MCF 10A (cell line): ENCODE measurements at places on chromosomes 3 and 15.
A peak's percentile ranks its signal among the peaks of the same experiment; 100 is the strongest.

DNA sequence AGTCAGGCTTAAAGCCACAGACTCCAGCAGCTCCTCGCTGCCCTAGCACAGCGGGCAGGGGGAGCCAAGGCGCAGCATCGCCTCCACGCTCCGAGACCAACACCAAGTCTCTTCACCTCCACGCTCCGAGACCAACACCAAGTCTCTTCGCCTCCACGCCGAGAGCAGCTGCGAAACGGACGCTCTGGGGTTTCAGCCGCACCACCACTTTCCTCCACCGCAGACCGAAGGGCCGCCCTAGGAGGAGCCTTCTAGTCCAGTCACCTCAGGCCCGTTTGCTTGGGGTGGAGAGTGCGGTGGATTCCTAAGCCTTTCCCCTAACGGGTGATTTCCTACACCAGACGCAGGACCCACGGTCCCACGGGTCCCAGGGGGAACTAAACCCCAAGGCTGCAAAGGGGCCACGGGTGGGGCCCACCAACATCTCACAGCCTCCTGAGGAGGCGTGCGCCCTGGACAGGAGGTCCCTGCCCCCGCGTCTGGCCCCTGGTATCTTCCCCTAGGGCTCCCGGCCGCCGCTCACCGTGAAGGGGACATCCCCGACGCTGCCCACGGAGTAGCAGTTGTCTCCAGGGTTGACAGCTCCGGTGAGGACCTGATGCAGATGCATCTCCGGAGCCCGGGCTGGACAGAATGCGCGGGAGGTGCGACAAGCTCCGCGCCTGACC is 501 bp downstream of the DMXL2 start:
- no peaks in the 10 kb centered on the region for H3K27me3 ChIP-seq
- H3K27ac ChIP-seq, result peak overlapping the region; percentile 90
- H3K36me3 ChIP-seq, result peaks cover 10% of the 10 kb centered on the region
- H3K4me1 ChIP-seq, result peaks cover 27% of the 10 kb centered on the region

DNA sequence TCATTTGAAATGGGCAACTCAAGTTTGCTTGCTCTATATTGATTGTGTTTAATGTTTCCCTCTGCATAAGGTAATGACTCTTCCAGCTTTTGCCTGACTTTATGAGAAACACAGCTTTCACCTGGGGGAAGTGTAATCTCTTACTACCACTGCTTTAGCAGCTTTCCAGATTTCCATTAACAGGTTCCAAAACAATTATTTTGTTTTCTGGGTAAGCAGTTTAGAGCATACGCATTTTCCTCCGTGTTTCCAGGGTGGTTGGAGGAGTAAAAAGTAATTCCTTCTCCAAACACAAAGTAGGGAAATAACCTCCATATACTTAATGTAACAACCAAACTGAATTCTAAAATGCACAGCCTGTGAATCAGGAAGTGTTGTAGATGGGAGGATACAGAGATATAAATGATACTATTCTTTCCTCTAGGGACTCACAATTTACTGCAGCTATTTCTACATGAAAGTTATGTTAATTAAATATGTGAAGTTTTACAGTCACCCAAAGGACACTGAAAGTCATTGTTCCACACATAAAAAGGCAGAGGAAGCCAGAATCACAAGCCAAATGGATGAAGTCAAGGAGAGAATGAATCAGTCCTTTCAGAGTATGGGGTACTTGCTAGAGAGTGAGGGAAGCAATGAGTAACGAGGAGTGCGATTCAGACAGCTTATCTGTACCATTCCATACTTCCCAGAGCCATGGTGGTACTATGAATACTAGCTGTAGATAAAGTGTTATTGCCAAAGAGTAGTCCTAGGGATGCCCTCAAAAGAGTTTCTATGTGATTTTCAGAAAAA is 16.6 kb downstream of the ST3GAL6 start:
- H3K4me1 ChIP-seq, result peaks cover 50% of the 10 kb centered on the region
- no peak for DNase-seq
- peaks cover 7% of the 10 kb centered on the region for H3K36me3 ChIP-seq
- peak overlapping the region; percentile 53 for H3K4me3 ChIP-seq
- peak overlapping the region; percentile 43 for H3K27ac ChIP-seq
- H3K27me3 ChIP-seq, result no peaks in the 10 kb centered on the region

- no peak overlapping the region for H3K27ac ChIP-seq
- H3K27me3 ChIP-seq, result peaks cover 29% of the 10 kb centered on the region
- no peaks in the 10 kb centered on the region for H3K36me3 ChIP-seq
- no peak overlapping the region for H3K4me3 ChIP-seq
- DNase-seq, result no peak
- peaks cover 11% of the 10 kb centered on the region for H3K4me1 ChIP-seq
Measured at GRCh38 chr15:70480196-70480856, 283.0 kb downstream of the UACA start.

GRCh38 chr15:88911766-88912118 is 1.4 kb downstream of the MFGE8 start:
- peak overlapping the region; percentile 74 for H3K27ac ChIP-seq
- peak overlapping the region; percentile 95 for H3K4me3 ChIP-seq
- H3K36me3 ChIP-seq, result peaks cover 50% of the 10 kb centered on the region
